ENCODE measurements at places on chromosomes 6 and 20. TPM values are rescaled to one million over a fixed set of nuclear protein-coding genes. Genes with fewer than 3 reads are reported as not detected.

Gene PHF3
- total RNA-seq: 36.3 TPM

Gene MOG
- total RNA-seq: not detected

Gene TMEM217
- 0.38 TPM for total RNA-seq

Gene LTB
- total RNA-seq: not detected

Gene SAPCD1
- 1.3 TPM for total RNA-seq

Gene ABCF1
- total RNA-seq: 35.1 TPM

Gene PDYN
- total RNA-seq: not detected

Gene CCN2
- 1.3 TPM for total RNA-seq

Gene MLN
- total RNA-seq: not detected

Gene TSBP1
- not detected for total RNA-seq

Gene C20orf96
- total RNA-seq: 0.64 TPM

Gene APCDD1L
- total RNA-seq: not detected

Gene HLA-DPA1
- 1.1 TPM for total RNA-seq

Gene SIRPB2
- 0.26 TPM for total RNA-seq

Gene PRSS35
- total RNA-seq: not detected

Gene ZSCAN16
- total RNA-seq: 11.1 TPM

Gene HNF4A
- not detected for total RNA-seq

Gene PRND
- total RNA-seq: not detected

Gene PHACTR3
- total RNA-seq: 32.0 TPM

Gene MUC21
- 0.53 TPM for total RNA-seq

Gene TMEM181
- 35.3 TPM for total RNA-seq

Gene FOXC1
- 3.5 TPM for total RNA-seq

Gene SAMD5
- 3.1 TPM for total RNA-seq

Gene CNR1
- under 0.01 TPM for total RNA-seq

Gene MOXD1
- 1.6 TPM for total RNA-seq

Gene RSPH9
- 0.13 TPM for total RNA-seq

Gene CD109
- total RNA-seq: 27.4 TPM

Gene CCN6
- not detected for total RNA-seq

Gene MAP3K7
- total RNA-seq: 27.6 TPM

Gene IFT52
- total RNA-seq: 23.8 TPM

Gene ARFGAP1
- 48.8 TPM for total RNA-seq

Gene MAK
- not detected for total RNA-seq

Gene HLA-DOA
- not detected for total RNA-seq

Gene SERPINB6
- 48.7 TPM for total RNA-seq

Gene TPD52L1
- total RNA-seq: 318 TPM

Gene CASS4
- total RNA-seq: 0.13 TPM
